NCI-H187 (cell line): ENCODE measurements at places on chromosomes 13 and 19.

DNA sequence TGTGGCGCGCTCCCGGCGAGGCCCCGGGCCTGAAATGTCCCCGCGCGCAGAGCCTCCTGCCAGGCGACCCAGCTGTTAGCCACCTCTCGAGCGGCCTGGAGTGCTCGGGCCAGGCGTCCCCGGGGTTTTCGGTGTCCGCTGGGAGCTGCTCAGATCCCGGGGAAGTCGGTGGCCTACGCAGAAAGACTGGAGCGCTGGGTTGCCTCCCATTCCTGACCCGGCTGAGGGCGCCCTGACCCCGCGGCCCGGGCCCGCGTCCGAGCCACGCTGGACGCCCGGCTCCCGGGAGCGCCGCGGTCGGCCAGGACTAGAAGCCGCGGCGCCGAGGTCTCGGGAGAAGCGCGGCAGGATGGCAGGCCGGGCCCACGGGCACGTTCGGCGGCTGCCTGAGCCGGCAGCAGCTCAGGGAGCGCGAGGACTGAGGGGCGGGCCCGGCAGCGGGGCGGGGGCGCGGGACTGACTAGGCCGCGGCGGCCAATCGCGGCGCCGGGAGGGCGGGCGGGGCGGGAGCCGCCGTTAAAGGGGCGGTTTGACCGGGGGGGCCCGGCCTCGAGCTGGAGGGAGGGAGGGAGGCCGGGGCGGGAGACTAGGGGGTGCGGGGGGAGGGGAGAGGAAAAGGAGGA is 1.3 kb upstream of the ZIC2 start:
- DNase-seq: peak; percentile 91

DNA sequence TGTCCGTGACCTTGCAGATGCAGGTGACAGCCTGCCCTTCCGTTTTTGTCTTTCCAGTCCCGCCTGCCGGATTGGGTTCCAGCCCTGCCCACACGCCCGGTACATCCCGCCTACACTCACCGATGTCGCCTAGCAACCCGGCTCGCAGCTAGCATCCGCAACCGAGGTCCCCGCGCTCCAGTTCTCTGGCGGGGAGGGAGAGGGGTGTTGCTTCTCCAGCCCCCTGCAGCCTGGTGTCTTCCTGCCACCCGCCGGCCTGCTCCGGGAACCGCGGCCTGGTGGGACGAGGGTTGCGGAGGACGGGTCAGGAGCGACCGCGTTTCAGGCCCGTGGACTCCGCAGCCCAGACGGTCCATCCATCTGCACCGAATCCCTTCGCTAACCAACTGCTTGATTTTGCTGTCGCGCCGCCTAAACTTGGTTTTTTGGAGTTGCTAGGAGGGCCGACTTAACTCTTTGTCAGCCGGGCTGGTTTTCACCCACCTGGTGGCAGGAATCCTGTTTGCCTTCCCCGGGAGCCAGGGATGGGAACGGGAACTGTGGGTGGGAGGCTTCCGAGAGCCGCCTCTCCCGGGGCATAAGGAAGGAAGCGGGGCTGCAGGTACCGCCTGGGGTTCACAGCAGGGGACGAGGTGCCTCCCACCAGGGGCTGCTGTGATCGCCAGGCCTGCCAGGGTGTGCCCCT is 15.4 kb upstream of the MATK start:
- no peak for DNase-seq

DNA sequence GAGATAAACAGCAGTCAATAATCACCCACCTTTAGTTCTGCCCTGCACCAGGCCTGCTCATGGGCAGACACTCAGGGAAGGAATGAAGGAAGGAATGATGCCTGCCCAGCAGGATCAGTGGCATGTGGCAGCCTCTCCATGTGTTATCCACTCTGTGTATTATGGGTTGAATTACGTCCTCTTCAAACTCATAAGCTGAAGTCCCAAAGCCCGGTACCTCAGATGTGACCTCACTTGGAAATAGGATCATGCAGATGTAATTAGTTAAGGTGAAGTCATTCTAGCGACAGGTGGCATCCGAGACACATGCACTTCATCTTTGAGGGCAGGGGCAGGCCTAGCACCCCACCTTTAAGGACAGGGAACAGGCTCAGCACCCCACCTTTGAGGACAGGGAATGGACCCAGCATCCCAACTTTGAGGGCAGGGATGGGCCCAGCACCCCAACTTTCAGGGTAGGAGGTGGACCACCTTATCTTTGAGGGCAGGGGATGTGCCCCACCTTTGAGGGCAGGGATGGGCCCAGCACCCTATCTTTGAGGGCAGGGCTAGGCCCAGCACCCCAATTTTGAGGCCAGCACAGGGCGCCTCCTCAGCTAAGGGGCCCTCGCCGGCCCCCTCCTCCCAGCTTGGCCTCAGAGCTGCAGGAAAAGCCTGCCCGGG is 127.6 kb downstream of the URI1 start:
- no peak for DNase-seq

DNA sequence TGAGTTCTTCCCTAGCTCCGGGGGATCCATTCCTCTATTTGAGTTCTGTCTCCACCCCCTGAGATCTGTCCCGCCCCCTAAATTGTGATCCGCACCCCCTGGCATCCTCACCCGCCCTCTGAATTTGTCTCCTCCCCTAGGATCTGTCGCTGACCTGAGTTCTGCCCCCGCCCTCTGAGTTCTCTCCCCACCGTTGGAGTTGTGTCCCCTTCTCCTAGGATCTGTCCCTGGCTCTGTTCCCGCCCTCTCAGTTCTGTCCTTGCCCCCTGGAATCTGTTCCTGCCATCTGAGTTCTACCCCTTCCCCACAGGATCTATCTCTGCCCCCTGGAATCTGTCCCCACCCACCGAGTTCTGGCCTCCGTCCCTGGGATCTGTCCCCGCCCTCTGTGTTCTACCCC is 1.0 kb upstream of the SLC17A7 start:
- DNase-seq: no peak

- DNase-seq: no peak
Measured at GRCh38 chr13:32165796-32166195, 134.2 kb downstream of the FRY start.

DNA sequence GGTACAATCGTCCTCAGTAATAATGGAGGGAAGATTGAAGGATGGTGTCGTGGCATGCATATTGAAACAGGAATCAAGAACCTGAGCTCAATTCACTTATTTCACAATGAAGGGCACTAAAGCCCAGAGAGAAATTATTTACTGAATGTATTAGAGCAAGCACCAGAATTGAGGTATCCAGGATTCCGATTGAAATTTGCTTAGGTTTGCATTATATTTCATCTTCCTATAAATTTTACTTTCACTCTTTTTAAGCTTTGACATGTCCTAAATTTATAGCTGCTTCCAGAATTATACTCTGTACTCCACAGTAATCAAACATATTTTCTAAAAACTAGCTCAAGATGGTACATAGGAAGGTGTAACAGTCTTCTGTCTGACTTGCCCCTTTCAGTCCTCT is 454.9 kb upstream of the HTR2A start:
- DNase-seq: no peak

DNA sequence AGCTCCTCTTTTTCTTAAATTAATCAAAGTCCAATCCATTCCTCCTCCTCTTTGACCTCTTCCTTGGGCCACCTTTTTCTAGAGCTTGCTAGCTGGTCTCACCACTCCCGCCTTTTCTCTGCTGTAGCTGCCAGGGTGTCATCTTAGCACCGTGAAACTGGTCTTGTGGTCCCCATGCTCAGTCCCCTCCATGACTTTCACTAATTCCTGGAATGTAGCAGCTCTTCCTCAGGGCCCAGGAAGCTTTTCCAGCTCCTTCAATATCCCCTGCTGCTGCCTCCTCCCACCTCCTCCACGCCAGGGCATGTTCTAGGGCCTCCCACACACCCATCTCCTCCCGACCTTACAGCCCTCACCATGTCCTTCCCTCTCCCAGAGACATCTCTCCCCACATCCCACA is 222.2 kb downstream of the MYO16 start:
- no peak for DNase-seq

DNA sequence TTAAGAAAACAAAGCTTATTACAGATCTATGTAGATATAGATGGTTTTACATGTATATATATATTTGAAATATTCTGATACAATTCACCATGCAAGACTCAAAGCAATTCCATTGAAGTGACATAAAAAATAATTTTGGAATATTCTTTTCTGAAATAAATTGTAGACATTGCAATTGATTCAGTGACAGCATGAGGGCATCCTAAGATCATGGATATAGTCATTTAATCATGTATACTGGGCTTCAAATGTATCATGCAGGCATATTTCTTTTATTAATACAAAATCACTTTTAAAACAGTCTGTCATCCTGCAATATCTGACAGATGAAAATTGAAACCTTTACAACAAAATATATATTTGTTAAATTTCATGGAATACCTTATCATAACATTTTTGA is 286.7 kb upstream of the SLITRK6 start:
- DNase-seq: no peak

DNA sequence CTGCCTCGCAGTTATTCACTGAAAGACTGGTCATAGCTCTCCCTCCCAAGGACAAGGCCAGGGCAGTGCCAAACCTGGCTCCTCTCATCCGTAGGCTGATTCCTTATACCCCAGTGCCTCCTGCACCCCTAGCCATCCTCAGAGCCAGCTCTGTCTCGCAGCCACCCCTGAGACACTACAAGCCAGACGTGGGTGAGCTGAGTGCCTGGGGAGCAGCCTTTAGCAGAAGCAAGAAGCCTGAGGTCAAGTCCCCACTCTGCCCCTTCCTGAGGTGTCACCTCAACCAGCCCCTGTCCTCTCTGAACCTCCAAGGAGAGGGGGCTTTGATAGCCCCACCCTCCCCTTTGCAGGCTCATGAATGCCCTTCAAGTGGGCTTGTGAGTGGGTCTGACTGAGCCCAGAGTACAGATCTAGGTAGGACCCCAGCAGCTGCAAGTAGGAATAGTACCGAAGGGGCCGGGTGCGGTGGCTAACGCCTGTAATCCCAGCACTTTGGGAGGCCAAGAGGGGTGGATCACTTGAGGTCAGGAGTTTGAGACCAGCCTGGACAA is 14.8 kb upstream of the AKAP8L start:
- DNase-seq: no peak

DNA sequence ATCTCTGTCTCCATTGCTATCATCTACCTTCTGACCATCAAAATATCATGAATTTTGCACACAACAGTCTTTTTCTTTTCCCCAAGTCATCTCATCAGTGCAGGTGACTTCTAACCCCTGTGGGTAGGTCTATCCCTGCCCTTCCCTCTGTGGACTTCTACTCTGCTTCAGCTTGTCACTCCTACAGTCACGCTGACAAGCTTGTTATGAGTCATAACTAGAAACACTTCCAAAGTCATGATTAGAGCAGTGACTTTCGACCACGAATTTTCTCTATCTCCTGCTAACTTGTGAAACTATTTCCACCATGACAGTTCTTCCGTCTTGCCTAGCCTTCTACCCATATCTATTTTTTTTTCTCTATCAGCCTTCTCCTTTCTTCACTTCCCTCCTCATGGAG is 343.7 kb upstream of the ARGLU1 start:
- no peak for DNase-seq

- DNase-seq: no peak
Measured at GRCh38 chr13:80151016-80151415, 189.9 kb downstream of the SPRY2 start.

- no peak for DNase-seq
Measured at GRCh38 chr19:13849991-13850909, 26.7 kb upstream of the NANOS3 start.
